Fibroblast of skin of scalp (primary cell): ENCODE measurements at places on chromosomes 7 and 10.

DNA sequence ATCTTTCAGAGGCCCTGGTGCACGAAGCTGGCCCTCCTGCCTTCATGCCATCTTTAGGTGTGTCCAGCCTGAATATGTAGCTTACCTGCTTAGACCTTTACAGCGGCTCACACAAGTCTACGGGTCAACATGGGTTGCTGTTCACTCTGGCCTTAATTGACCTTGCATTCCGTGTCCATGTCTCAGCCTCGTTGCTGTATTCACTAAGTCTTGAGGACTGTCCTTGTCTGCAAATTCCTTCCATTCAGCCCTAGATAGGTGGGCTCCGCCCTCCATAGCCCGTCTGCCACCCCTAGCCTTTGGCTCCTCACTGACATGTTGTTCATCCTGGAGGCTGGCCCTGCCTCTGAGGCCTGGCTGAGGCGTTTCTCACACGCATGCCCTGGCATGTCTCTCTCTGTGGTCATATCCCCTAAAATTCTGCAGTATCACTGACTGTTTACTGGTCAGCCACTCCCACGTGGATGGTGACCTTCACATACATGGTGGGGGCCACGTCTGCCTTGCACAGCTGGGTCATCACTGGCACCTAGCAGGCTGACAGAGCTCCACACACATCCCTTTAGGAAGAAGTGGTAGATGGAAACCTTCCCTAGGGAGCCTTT, 394.1 kb upstream of the MKI67 start:
- DNase-seq = no peak

GRCh38 chr10:6819301-6819700, 239.2 kb upstream of the PRKCQ start:
- DNase-seq = no peak

DNA sequence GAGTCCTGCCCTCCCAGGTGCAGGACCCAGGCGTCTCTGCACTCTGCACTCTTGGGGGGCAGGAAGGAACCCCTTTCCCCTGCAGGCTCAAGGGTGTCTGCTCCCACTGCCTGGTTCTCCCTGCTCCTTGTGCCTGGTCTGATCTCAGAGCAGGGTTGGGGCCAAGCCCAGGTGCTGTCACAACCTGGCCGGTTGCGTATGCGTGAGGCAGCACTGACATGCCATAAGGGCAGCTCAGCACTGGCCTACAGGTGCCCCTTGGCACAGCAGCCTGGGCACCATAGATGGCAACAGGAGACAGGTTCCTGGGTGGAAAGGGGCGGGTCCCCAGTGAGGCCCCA, 33.2 kb downstream of the DKK1 start:
- no peak for DNase-seq

GRCh38 chr7:12926206-12926605, 238.8 kb downstream of the ARL4A start:
- no peak for DNase-seq

DNA sequence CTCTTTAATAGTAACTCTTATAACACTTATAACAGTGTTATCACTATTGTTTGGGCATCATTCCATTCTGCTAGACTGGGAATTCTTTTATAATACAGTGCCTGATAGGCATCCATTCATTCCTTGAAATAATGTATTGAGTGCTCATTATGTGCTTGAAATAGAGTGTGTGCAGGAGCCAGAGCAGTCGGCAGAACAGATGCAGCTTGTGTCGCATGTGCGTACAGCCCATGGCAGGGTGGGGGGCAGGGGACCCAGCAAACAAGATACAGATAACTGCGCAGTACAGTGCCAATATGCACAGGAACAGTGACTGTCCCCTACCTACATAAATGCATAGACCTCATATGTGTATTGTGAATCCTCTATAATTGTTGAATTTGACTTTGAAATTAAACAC, 99.3 kb downstream of the KAT6B start:
- no peak for DNase-seq

DNA sequence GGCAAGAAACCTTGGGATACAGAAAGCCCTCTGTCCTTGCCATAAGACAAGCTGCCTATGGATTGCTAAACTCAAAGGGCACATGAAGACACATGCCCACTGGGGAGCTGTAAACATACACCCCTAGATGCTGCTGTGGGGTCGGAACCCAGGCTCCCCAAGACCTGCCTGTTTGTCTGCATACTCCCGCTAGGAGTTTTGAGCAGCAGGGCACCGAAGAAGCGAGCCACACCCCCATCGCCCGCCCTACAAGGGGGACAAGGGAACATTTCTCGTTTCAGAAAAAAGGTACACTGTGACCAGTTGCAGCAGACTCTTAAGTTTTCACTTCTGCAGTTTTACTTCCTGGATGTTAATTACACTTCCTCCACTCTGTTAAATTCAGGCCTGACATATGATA, 680.2 kb upstream of the GHITM start:
- no peak for DNase-seq

DNA sequence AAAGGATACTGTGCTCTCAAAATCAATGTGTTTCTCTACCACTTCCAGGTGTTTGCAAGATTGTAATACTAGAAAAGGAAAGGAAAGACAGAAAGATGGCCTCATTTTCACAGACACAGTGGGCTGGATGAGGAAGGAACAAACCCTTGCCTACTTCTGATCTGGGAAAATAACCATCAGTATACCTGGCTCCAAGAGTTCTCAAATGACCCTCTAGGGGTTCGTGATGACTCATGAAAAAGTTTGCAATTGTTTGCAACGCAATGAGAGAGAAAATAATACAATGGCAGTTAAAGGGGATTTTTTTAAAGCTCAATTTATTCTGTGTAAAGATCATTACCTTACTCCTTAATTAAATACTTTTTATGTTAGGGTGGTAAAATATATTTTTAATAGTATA, 197.6 kb upstream of the INHBA start:
- DNase-seq = no peak

DNA sequence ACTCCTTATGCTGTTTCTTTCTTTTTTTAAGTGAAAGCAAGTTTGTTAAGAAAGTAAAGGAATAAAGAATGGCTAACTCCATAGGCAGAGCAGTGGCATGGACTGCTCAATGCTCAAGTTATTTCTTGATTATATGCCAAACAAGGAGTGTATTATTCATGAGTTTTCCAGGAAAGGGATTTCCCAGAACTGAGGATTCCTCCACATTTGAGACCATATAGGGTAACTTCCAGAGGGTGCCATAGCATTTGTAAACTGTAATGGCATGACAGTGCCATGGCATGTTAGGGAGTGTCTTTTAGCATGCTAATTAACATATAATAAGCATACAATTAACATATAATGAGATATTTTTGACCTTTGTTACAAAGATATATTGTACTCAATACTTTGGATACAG, 1034.5 kb upstream of the PHF14 start:
- DNase-seq = peak; percentile 15

GRCh38 chr7:100891568-100892247, 2.2 kb upstream of the UFSP1 start:
- DNase-seq = no peak

- DNase-seq = no peak
Measured at GRCh38 chr10:20709708-20710107, 187.4 kb downstream of the NEBL start.

DNA sequence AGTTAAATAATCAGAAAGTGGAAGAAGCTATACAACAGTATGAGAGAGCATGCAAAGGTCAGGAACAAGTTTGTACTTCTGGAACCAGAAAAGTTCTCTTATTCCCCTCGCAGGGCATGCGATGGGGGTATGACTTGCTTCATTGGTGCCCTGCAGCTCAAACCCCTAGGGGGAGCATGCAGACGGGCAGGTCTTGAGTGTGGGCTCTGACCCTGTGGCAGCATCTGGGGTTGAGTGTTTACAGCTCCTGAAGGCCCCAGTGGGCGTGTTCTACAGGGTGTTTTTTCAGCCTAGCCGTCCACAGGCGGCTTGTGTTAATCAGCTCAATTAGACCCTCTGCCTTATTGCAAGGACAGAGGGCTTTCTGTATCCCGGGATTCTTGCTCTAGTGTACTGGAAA, 44.5 kb downstream of the KIF20B start:
- no peak for DNase-seq

DNA sequence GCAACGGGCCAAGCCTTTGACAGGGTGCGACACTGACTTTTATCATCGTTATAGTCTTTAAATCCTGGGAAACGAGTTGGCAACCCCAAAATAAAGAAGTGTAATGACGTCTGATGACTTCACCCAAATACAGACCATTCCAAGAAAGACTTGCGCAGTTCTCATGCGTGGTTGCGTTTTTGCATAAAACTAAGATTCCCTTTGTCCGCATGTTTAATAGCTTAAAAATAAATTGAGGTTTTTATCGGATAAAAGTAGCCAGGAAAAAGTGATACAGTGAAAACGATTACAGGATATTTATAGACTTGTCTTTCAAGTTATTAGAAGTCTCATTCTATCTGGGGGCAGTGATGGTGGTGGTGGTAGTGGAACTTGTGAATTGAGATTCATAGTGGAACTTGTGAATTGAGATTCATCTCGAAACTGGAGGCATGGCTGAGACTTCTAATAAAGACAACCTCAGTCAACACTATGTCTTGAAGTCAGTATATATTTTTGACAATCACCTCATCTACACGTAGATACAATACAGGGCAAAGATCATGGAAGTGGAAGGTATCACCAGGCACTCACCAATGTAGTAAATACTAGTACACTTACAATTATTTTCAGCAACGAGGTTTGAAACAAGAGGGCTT, 1.2 kb upstream of the NAMPT start:
- DNase-seq = no peak

GRCh38 chr7:100603726-100604027, 1.5 kb downstream of the PCOLCE start:
- DNase-seq = peak; percentile 52

DNA sequence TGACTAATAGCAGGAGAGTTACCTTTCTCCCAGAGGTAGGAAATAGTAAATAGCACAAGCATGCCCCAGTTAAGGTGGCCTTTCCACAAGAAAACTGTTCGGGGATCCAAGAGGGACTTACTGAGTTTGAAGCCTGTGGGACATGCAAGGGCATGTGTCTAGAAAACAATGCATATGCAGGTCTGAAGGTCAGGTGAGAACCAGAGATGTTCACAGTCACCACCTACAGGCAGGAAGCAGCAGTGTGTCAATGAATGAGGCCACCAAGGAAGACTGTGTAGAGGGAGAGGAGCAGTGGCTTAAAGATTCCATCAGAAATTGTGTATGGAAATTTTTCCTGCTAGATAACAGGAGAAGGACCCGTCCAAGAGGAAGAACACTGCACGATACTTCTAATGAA, 66.0 kb downstream of the CALD1 start:
- no peak for DNase-seq

GRCh38 chr10:61313460-61313859, 139.7 kb downstream of the TMEM26 start:
- DNase-seq = no peak

GRCh38 chr7:27616186-27616491, 46.5 kb downstream of the HIBADH start:
- DNase-seq = no peak

GRCh38 chr10:3900391-3900790, 115.4 kb upstream of the KLF6 start:
- DNase-seq = no peak

DNA sequence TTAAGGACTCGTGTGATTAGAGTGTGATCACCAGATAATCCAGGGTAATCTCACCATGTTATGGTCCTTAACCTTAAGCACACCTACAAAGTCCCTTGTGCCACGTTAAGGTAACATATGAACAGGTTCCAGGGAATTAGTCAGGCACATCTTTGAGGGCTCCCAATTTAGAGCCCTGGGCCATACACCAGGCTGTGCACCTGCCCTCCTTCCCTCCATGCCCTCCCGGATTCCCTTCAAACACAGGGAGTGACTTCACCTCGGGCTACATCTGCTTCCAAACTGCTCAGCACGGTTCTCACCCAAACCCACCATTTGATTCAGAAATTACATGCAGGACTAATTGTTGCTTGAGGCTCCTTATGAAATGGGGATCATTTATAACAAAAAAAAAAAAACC, 93.9 kb upstream of the HABP2 start:
- DNase-seq = no peak

DNA sequence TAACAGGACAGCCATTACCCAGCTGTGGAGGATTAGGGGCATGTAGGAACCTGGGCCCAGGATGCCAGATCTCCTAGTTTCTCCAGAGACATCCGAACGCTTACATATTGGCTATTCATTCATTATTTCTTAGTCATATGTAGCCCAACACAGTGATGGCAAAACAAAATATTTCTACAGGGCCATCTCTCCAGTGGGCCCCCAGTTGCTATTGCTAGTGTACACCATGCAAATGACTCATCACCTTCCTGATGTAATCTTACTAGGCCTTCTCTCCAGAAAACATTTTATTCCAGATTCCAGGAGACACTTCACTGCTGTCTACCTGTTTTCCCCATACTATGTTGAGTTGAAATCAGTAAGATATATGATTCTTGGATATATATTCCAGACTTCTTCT, 201.7 kb downstream of the PLXDC2 start:
- peak; percentile 12 for DNase-seq

GRCh38 chr10:36647540-36647939, 477.9 kb upstream of the ANKRD30A start:
- DNase-seq = no peak

DNA sequence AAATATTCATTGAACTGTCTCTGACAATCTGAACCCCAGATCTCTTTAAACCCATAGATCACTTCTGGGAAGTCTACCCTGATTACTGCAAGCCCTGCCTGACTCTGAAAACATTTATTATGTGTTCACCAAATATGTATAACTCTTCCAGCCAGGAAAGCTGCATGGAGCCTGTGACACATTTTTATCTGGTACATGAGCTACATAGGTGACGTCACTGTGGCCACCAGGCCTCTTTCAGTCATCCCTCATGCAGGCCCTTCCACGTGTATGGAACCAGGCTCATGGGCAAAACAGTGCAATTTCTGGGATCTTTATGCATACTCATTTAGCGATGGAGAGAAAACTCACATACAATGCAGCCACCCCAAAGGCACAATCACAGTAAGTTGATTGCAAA, 133.9 kb upstream of the NUPR2 start:
- DNase-seq = no peak
